IgD-negative memory B cell (primary cell): ENCODE measurements at places on chromosomes 7 and 10. TPM values are rescaled to one million over a fixed set of nuclear protein-coding genes. Genes with fewer than 3 reads are reported as not detected.

Gene SFTPA1
- not detected for polyA plus RNA-seq

Gene CALML3
- polyA plus RNA-seq, result not detected

Gene WNT2
- polyA plus RNA-seq, result not detected

Gene PPP1R3C
- polyA plus RNA-seq, result not detected
